NCI-H1048 (cell line): ENCODE measurements at places on chromosomes 7 and 10.

GRCh38 chr10:82037076-82037475, 162.1 kb downstream of the NRG3 start:
- peak; percentile 54 for DNase-seq

GRCh38 chr7:145644426-145645134, 472.0 kb upstream of the CNTNAP2 start:
- DNase-seq = no peak

- DNase-seq = no peak
Measured at GRCh38 chr10:119477444-119477843, 65.1 kb downstream of the RGS10 start.

- DNase-seq = no peak
Measured at GRCh38 chr10:92712016-92712889, 22.5 kb downstream of the HHEX start.

DNA sequence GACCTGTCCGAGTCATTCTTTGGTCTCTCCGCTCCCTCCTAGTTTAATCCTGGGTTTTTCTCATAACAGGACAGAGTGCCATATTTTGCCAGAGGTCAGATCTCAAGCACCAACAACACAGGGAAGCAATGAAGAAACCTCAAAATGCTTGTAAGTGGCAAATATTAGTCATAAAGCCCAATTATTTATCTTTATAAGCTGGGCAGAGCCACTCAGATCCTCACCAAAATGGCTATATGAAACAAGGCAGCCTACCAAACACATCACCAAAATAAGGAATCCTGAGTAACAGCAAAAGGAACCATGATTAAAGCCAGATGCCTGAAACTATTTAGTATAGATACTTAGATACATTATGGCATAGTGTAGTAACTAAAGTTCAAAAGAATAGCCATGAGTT, 4.7 kb downstream of the ECD start:
- no peak for DNase-seq

DNA sequence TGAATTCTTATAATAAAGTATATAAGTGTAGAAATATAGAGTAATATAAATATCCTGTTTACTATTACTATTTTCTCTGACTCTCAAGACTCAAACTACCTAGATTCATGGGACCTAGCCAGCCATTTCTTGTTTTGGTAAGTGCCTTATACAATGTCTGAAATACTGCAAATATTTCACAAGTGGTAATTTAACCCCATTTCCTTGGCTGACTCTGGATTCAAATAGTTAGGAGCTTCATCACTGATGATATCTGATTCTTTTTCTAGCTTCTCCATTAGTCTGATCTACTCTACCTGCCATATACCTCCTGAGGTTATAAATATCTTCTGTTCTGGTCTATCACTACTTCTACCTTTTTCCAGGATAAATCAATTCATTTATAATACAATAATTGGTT, 6.4 kb upstream of the RALA start:
- no peak for DNase-seq

GRCh38 chr10:58951746-58952145, 224.7 kb upstream of the PHYHIPL start:
- DNase-seq = no peak

- DNase-seq = no peak
Measured at GRCh38 chr7:84813376-84813775, 373.5 kb downstream of the SEMA3D start.

- no peak for DNase-seq
Measured at GRCh38 chr7:33778195-33778594, 127.1 kb upstream of the BMPER start.

DNA sequence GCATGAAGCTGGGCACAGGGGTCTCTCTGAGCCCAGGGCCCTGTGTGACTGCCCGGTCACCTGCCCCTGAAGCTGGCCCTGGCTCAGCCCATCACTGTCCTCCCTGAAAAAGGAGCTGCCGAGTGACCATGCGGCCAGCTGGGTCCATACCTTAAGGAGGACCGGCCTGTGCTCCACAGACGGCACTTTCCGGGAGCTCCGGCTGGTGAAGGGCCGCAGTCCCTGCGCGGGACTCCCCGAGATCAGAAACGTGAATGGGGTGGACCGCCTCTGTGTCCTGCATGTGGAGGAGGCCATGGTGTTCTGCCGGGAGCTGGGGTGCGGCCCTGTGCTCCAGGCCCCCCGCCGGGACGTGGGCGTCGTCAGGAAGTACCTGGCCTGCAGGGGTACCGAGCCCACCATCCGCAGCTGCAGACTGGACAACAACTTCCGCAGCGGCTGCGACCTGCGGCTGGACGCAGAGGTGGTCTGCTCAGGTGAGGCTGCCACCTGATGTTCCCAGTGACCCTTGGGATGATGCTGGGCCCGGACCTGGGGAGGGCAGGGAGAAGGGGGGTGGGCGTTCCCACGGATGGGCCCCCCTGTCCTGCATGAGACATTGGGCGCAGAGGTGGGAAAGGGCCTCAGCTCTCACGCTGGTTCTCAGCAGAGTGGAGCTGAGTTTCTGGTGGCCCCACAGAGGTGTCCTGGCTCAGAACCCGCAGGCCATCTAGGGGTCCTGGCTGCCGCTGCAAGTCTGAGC, 3.5 kb downstream of the SCART1 start:
- DNase-seq = no peak

DNA sequence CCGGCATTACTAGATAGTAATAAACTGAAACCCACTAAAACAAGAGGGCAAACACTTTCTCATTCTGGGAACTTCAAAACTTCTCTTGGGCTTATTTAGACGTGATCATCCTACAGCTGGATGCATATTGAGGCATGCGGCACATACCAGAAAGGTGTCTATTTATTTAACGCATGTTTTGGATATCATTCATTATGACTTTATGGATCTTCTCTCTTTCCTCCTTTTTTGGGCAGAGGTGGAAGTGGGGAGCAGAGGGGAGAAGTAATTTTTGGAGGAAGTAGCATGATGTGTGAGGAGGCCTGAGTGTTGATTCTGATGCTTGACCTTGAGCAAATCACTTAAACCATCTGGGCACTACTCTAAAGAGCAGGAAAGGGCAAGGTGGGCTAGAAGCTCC, 270.6 kb downstream of the TRIL start:
- no peak for DNase-seq

- DNase-seq = no peak
Measured at GRCh38 chr10:47454008-47454779, 29.7 kb downstream of the ANXA8 start.

GRCh38 chr7:92608380-92609322, 18.5 kb upstream of the FAM133B start:
- DNase-seq = no peak

GRCh38 chr10:97408496-97408992, 7.4 kb upstream of the RRP12 start:
- no peak for DNase-seq

- DNase-seq = no peak
Measured at GRCh38 chr7:108452707-108453106, 3.5 kb downstream of the NRCAM start.

DNA sequence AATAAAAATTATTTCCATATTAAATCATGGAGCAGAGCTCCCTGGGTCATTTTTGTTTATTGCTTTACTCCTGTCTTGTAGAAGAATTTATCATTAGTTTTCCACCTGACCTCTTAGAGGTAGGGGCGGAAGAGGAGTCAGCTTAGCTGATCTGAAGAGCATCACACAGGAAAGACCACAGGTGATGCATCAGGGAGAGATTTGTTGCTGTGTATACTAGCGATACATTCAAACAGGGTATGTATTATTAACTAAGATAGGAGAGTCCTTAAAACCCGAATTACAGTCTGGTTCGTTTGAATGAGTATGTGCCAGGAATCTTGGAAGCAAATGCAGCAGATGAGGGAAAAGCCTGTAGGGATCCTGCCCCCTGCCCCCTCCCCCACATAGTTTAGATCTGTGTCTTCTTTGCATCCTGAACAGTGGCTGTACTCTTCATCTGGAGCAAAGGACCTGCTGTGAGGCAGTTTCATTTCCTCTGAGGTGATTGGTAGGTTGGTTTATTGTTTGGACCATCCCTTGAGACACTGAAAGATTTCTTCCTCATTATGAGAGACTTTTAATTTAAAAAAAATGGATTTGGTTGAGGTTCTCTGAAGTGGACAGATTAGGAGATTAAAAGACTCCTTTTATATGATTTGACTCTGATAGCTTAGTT, 177.0 kb downstream of the SND1 start:
- DNase-seq = no peak

- DNase-seq = no peak
Measured at GRCh38 chr10:69892406-69892805, 90.7 kb downstream of the COL13A1 start.

DNA sequence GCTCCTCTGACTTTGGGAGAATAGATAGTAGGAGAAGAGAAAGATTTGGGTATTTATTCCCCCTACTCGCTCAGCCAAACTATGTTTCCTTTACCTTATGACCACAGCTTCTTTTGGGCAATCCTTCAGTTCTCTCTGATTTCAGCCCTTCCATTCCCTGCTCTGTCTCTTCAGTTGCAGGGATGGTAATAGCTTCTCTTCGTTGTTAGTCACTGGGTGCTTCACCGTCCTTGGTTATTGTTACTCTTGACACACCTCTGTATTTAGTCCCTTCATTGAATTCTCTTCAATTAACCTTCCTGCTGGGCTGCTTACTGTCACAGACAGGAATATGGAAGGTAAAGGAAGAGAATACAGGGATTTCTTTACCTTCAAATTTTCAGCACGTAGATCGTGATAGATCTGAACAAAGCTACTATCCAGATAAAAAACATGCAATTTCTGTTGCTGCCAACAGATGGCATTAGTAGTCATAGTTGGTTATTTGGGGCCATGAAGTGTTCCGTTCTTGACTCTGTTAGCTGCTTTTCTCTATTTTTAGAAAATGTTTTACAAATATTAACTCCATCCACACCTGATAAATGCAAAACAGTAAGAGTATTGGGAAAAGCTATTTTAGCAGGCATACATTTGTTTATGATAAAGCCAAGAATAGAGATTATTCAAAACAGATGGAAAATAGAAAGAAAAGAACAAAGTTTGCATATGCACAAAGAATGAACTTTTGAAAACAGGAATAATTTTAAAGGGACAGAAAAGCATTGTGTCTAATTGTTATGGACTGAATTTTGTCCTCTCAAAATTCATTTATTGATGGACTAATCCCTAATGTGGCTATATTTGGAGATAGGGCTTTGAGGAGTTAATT, 14.0 kb upstream of the PTTG1IP2 start:
- peak; percentile 50 for DNase-seq

DNA sequence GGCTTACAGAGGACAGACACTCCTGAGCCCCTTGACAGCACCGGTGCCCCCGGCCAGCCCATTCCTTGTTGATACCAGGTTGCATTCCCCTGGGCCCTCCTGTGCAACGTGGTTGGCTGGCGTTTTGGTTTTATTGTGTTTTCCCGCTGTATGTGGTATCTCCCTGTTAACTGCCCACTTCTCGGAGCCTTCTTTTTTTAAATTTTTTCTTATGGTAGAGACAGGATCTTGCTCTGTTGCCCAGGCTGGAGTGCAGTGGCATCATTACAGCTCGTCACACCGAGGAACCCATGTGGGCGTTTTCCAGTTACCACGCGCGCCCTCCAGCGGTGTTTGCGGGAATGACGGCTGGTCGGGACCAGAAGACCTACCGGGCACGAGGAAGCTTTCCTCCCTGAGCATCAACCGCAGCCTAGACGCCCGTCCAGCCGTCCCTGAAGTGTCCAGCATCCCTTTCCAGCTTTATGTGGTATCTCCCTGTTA, 16.9 kb upstream of the ZFAND2A start:
- DNase-seq = peak; percentile 21

DNA sequence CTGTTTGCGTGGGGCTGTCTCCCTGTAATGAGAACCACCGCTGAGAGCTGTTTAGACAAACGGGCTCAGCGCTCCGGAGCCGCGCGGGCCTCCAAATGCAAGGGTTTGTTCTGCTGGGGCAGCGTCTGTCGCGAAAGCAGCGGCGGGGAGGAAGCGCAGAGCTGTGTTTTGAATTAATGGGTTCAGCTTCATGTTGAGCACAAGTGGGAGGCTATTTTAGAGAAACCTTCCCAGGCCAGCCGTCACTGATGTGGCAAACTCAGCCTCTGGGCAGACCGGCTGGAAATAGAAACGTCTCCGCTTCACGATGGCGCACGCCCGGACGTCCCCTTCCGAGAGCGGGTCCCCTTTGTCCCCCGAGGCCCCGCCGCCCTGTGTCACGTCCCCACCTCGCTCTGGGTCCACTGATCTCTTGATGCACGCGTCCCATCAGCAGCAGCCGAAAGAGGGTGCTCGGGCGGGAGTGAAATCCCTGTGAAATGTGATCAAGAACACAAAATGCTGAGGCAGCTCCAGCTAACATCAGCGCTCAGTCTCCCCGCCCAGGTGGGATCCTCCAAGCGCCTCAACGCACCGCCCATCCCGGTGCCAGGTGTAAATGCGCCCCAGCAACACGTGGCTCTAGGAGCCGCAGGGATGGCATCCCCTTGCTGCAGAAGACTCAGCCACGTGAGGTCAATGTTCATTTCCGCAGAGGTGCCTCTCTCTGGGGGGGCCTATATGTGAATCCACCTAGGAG, 44.9 kb downstream of the BAMBI start:
- DNase-seq = peak; percentile 11

DNA sequence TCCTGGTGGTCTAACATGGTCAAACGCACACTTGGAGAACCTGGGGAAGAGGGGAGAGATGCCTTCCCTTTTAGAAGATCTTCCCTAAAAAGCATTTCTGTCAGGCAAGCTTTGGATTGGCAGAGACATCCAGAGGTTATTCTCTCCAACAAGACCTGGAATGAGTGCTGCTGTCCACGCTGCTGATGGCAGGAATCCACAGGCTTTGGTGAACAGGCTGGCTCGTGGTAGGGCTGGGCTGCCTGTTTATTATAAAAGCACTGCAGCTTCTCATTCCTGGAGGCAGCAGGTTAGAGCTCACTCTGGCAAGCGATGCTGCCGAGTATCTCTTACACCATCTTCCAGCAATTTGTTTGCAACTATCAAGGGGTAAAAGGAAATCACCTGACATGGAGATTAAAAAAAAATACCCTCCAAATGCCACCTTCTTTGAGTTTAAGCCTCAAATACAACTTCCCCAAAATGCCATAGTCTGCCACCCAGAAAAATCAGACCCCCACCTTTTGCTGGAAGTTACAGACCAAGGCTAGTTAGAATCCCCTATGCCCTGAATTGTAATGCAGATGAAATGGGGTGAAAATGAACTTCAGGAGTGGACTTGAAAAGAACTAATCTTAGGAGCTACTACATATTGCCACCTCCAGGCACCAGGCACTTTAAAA, 152.1 kb upstream of the KMT2E start:
- no peak for DNase-seq

- DNase-seq = no peak
Measured at GRCh38 chr7:71801976-71802375, 610.2 kb downstream of the CALN1 start.

- DNase-seq = peak; percentile 55
Measured at GRCh38 chr10:102399217-102400021, 3.9 kb downstream of the NFKB2 start.
